SK-N-MC (cell line): ENCODE measurements at places on chromosomes 11 and 22.

DNA sequence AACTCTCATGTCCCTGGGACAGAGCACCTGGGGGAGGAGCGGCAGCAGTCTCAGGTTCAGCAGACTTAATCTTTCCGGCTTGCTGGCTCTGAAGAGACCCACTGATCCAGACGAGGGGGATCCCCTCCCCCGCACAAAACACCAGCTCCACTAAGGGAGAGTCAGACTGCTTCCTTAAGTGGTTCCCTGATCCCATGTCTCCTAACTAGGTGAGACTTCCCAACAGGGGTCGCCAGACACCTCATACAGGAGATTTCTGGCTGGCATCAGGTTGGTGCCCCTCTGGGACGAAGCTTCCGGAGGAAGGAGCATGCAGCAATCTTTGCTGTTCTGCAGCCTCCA is 157.2 kb upstream of the TMEM45B start:
- DNase-seq = no peak

DNA sequence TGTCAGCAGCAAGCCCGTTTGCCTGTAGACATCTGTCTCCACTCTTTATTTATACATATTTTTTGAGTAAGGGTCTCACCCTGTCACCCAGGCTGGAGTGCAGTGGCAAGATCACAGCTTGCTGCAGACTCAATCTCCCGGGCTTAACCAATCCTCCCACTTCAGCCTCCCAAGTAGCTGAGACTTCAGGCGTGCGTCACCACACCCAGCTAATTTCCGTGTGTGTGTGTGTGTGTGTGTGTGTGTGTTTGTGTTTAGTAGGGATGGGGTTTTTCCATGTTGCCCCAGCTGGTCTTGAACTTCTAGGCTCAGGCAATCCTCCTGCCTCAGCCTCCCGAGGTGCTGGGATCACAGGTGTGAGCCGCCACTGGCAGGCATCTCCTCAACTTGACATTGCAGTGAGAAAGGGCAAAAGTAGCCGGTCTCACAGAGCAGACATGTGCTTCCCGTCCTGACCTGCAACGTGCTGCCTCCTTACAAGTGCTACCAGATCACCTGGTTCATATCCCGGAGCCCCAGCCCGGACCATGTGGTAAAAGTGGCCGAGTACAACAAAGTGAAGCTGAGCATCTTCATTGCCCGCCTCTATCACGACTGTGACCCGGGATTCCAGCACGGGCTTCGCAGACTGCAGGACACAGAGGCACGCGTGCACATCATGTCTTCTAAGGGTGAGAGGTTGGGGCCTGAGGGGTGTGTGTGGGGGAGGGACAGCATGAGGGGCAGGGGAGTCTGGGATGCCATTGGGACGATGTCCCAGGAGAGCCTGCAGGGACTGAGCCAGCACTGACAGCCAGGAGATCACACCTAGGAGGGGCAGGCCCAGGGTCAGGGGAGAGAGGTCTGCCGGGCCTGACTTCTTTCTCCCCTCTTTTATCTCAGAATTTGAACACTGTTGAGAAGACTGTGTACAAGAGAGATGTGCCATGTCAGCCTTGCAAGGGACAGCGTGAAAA is 5.6 kb upstream of the APOBEC3H start:
- no peak for DNase-seq

DNA sequence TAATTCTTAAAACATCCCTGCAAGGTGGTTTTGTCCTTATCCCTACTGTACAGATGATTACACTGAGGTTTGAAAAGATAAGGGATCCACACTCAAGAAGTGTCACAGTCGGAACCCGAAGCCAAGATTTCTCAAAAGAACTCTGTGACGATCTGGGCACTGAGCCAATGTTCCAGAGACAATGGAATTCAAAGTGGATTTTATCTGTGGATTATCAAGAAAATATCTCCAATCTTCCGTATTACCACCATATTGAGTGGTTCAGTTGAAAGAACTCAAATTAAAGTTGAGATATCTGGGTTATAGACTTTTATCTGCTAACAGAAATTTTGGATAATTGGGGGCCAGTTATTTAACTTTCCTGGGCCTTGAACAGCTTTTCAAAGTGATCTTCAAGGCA is 100.0 kb upstream of the GRAMD1B start:
- no peak for DNase-seq

DNA sequence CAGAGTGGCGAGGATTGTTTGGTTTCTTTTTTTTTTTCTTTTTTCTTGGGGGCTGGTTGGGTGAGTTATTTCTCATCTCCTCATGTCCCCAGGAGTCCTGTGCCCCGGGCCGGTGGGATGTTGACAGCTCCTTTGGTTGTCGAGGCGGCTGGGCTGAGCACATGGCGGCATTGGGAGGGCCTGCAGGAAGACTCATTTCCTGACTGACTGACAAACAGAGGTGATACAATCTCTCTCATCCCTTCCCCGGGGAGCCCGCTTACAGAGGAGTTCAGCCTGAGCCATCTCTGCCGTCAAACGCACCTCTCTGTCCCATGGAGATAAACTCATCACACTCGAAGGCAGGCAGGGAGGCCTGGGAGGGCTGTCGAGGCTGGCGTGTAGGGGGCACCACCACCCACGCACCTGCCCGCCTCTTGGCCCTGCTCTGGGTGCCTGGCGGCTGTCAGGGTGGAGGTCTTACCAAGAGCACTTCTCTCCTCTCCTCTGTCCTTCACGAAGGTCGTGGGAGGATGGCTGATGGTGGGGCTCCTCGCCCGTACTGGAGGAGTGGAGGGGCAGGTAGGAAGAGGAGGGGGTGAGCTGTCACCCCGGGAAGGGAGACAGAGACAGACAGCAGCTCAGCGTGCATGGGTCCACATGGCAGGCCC is 60.0 kb upstream of the NECTIN1 start:
- no peak for DNase-seq

GRCh38 chr11:120066738-120067437 is 71.0 kb downstream of the TRIM29 start:
- DNase-seq = no peak

GRCh38 chr22:20803696-20804324 is 29.9 kb downstream of the SERPIND1 start:
- DNase-seq = no peak

DNA sequence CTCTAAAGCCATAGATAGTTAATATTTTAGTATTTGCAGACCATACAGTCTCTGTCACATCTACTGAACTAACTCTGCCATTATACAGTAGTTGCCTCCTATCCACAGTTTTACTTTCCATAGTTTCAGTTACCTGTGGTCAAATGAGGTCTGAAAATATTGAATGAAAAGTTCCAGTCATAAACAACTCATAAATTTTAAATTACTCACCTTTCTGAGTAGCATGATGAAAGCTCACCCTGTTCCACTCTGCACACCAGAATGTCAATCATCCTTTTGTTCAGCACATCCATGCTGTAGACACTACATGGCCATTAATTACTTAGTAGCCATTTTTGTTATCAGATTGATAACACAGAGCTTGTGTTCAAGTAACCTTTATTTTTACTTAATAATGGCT is 51.7 kb upstream of the ME3 start:
- DNase-seq = no peak

DNA sequence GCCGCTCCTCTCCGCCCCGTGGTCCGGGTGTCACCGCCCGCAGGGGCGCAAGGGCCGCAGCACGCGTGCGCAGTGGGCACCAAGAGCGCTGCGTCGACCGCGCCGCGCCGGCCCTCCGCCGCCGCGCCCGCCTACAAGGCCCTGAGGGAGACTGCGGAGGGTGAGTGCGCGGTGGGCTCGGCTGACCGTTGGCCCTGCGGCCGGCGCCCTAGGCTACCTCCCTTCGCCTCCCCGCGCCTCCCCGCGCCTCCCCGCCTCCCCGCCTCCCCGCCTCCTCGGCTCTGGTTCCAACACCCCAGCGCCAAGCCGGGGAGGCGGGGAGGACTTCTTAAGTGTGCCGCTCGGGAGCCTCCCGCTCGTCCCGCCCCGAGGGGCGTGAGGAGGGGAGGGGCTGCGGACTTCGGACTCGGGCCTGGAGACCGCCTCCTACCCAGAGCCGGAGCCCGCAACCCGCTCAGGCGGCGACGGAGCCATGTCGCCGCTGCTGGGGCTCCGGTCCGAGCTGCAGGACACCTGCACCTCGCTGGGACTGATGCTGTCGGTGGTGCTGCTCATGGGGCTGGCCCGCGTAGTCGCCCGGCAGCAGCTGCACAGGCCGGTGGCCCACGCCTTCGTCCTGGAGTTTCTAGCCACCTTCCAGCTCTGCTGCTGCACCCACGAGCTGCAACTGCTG is at the start of gene AQP11:
Gene AQP11 (plus strand): TSS at position 433 of the 673 bp plus-strand sequence. CDS start 40 bp downstream, at position 473.
- DNase-seq = no peak

DNA sequence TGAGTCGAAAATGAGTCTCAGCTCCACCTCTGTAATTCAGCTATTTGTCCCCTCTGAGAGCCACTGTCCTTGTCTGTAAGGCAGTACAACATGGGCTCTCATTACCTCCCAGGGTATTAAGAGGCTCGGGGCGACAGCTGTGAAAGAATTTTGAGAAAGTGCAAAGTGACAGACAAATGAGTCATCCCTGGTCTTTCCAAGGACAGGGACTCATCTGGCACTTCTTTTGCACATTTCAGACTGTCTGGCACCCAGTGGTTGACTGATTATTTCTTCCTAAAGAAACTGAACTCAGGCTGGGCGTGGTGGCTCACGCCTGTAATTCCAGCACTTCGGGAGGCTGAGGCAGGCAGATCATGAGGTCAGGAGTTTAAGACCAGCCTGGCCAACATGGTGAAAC is 62.1 kb upstream of the ARFGAP3 start:
- no peak for DNase-seq

DNA sequence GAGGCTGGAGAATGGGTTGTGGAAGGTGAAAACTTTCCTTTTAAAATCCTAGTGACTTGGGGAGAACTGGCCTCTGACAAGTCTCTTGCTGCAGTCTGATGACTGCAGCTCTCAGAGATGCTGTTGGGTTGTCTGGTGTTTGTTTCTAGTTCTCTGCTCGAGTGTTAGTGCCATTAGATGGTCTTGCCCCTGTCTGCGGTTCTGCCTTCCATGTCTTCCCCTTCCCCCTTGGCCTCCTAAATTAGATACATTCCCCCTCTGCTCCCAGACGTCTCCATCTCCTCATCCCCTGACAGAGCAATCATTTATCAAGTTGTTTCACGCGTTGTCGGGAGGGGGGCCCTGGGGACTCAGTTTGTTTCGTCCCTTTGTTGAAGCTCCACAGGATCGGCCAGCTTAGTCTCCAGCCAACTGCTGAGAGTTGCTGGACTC is 67.7 kb downstream of the CECR2 start:
- no peak for DNase-seq

DNA sequence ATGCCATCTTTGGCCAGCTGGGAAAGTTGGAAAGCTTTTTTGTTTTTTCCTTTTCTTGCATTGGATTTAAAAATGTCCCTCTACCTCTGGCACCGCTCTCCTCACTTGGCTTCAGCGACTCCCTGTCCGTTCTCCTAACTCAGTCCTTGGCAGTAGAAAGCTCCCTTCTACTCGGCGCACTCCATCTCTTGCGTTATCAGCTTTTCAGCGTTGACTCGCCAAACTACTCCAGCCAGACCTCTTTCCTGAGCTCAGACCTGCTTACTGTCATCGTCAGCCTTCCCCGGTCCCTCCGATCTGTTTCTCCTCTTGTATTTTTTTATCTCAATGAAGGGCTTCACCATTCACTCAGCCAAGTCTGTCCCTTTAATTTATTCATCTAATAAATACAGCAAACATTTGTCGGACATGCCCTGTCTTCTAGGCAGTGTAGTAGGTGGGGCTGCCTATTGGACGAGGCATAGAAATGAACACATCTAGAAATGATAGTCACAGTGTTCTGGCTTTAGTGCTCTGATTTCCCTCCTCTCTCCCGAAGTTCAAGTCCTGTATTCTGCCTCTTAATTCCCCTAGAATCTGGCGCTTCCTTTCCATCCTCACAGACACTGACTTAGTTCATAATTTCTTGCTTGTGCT is 839 bp downstream of the CEP164 start:
- DNase-seq = no peak
